ENCODE measurements at places on chromosomes 2 and 18.
A peak's percentile ranks its signal among the peaks of the same experiment; 100 is the strongest.

GRCh38 chr2:43131890-43132682 lies 94.3 kb downstream of the ZFP36L2 start:
- DNase-seq: no peak

GRCh38 chr2:42073739-42074503 lies 26.1 kb downstream of the PKDCC start:
- no peak for DNase-seq

GRCh38 chr2:216621292-216621691 lies 11.9 kb upstream of the IGFBP2 start:
- no peak for DNase-seq

GRCh38 chr2:85230679-85231467 lies 96.9 kb downstream of the TGOLN2 start:
- DNase-seq: peak; percentile 35

DNA sequence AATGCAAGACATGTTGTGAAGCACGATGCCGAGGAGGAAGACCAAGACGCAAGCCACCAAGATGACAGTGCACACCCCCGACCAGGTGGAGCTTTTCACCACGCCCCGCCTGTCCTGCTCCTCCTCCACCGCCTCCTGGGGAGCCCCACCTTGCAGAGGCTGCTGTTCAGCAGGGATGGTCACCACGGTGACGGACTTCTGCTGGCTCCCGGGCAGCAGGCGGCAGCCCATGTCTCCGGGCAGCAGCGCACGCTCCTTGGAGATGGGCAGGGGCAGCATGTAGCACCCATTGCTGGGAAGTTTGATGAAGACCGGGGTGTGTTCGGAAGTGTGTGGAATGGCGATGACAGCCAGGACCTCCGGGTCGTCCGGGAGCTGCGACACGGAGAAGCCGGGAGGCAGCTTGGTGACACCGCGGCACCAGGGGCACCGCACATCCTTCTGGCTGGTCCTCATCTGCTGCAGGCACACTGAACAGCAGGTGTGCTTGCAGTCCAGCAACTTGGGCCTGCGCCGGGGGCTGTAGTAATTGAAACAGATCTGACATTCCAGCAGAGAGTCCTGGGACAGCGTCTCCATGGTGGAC lies 76.8 kb downstream of the RNF152 start:
- DNase-seq: no peak

GRCh38 chr2:68251855-68252399 lies 405 bp downstream of the PPP3R1 start:
- DNase-seq: peak; percentile 8

DNA sequence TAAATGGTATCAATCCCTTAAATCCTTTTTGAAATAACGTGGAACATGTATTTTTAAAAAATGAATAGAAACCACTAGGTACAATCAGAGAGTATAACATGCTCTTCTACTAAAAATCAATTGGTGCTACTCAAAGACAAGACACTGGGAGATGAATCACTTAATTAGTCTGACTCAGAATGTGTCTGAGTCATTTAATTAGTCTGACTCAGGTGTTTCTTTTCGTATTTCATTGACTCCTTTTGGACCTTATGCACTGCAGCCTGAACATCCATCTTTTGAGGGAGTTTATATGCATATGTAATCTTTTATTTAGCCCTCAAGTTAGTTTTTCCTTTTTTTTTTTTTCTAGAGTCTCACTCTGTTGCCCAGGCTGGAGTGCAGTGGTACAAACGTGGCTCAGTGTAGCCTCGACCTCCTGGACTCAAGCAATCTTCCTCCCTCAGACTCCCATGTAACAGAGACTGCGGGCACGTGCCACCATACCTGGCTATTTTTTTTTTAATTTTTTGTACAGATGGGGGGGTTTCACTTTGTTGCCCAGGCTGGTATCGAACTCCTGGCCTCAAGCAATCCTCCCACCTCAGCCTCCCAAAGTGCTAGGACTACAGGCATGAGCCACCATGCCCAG lies 26.5 kb downstream of the PPP4R3B start:
- DNase-seq: peak; percentile 81

- no peak for DNase-seq
Measured at GRCh38 chr2:123502931-123503330, 522.2 kb upstream of the CNTNAP5 start.

GRCh38 chr2:72204156-72204785 lies 56.6 kb upstream of the CYP26B1 start:
- DNase-seq: no peak

- no peak for DNase-seq
Measured at GRCh38 chr2:468648-469336, 180.9 kb upstream of the ALKAL2 start.

DNA sequence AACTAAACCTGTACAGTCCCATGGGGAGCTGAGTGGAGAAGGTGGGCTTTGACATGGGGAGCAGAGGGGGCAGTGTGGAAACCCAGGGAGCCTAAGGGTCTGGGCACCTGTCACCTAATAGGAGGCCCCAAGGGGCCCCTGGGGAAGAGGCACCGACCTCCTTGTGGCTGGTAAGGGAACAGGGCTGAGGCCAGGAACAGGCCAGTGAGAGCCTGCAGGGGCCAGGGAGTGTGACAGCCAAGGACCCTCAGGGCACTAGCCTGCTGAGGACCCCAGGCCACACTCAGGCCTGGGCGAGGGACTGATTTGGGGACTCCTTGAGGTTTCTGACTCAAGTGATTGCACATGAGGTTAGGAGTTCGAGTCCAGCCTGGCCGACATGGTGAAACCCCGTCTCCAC lies 24.5 kb upstream of the ALPP start:
- no peak for DNase-seq

GRCh38 chr18:12726774-12727550 lies 24.1 kb downstream of the PSMG2 start:
- peak; percentile 57 for DNase-seq

GRCh38 chr2:172397148-172397834 lies 30.1 kb upstream of the ITGA6 start:
- no peak for DNase-seq

DNA sequence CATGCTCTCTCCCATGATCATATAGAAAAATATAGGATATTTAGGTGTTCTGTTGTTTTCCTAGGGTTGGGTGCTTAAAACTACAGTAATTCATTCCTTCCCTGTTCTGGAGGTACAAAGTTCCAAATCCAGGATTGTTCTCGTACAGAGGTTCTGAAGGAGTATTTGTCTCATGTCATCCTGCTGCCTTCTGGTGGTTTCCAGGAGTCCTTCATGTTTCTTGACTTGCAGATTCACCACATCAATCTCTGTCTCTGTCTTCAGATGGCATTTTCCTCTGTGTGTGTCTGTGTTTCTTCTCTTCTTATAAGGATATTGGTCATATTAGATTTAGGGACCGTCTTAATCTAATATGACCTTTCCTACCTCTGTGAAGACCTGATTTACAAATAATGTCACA lies 397.9 kb downstream of the NYAP2 start:
- DNase-seq: no peak

DNA sequence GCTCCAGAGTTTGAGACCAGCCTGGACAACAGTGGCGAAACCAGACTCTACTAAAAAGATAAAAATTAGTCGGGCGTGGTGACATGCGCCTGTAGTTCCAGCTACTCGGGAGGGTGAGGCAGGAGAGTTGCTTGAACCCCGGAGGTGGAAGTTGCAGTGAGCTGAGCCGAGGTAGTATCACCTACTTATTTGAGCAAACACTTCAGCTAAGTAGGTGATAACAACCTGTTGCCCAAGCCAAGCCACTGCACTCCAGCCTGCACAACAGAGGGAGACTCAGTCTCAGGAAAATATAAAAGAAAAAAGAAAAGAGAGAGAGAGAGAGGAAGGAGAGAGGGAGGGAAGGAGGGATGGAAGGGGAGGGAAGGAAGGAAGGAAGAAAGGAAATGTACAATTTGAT lies 21.3 kb downstream of the FER1L5 start:
- no peak for DNase-seq

DNA sequence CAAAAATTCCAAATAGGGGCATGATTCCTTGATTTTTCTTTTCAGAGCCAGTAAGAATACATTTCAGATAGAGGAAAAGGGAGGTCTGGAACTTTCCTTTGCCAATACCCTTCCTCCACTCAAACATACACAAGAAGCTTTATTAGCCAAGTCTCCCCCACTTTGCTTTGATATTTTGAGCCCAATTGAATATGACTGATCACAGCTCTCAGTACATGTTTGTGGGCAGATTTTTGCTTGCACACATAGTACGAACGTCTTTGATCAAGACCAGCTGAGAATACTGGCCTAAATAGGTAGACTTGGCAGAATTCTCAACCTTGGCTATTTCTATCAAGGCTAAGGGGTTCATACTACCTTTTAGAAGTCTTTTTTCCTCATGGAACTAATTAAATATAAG lies 148.8 kb upstream of the PGAP1 start:
- DNase-seq: no peak

DNA sequence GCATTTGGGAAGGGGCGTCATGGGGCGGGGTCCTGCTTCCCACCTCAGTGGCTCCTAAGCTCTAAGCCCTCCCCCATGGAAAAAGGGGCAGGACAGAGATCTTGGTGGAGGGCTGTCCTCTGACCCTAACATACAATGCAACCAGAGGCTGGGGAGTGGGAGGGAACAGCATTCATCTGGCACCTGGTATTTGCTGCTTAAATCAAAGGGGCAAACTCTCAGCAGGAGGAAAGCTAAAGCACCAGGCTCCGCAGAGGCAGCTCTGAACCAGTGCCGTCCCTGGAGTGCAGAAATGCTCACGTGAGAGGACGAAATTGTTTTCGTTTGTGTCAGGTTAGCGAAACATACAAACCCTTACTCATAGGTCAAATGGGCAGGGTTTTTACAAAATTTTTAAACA lies 92.7 kb upstream of the PXDN start:
- no peak for DNase-seq

DNA sequence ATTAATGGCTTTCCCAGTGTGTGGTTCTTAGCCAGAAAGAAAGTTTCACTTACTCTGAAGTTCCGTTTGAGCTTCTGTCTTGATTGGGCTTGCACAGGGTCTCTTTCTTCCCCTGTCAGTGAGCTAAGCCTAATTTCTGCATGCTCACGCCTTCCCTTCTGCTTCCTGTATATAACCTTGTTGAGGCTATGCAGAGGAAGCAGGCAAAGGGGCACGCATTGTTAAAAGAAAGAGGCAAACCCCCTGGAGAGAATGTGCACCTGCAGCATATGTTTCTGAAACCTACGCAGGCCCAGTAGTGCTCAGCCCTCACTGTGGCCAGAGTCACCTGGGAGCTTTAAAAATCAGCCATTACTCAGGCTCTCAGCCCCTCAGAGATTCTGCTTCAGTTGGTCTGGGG lies 14.5 kb upstream of the PLA2R1 start:
- DNase-seq: no peak

DNA sequence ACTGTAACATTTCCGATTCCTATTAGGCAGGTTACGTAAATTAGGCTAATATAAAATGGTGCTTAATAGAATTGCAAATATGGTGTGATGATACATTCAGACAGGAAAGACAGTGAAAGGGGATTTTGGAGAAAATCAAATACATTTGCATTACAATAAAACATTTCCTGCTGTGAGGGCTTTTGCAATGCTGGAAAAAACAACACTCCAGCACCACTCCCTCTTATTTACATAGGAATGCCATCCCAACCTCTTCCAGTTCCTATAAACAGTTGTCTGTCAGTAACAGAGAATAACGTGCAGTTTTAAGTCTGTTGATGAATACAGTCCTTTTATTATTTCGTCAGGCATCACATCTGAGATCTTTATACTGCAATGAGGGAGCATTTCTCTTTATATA lies 298.8 kb upstream of the FANCL start:
- peak; percentile 49 for DNase-seq

DNA sequence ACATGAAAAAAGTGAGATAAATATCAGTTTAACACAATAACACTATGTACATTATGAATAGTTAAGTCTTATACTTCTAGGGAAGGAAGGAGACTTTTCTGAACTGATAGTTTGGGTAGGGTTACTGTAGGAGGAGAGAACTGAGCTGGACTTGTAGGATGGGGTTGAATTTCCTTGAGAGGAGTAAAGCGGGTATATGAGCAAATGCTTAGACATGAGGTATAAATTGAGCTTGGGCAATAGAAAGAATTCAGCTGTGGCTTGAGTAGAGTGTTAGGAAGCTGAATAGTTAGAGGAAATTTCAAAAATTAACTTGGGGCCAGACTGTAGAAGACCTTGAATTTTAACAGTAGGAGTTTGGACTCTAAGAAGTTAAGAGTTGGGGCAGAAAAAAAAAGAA lies 45.1 kb downstream of the LCLAT1 start:
- DNase-seq: no peak

DNA sequence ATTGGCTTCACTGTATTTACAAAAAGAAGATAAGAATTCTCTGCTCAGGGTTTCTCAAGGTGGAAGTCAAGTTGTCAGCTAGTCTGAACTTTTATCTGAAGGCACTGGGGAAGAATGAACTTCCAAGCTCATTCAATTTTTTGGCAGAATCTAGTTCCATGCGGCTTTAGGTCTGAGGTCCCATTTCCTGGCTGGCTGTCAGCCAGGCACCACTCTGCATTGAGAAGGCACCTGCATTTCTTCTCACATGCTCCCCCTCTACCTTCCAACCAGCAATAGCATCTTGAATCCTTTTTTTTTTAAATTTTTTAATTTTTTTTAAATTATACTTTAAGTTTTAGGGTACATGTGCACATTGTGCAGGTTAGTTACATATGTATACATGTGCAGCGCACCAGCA lies 46.2 kb upstream of the RPE start:
- DNase-seq: no peak

- DNase-seq: no peak
Measured at GRCh38 chr18:3716116-3716660, 266.2 kb downstream of the TGIF1 start.

- peak; percentile 98 for DNase-seq
Measured at GRCh38 chr2:150133623-150134022, 353.8 kb downstream of the RND3 start.

GRCh38 chr2:201383136-201383535 lies 26.0 kb upstream of the FLACC1 start:
- no peak for DNase-seq

DNA sequence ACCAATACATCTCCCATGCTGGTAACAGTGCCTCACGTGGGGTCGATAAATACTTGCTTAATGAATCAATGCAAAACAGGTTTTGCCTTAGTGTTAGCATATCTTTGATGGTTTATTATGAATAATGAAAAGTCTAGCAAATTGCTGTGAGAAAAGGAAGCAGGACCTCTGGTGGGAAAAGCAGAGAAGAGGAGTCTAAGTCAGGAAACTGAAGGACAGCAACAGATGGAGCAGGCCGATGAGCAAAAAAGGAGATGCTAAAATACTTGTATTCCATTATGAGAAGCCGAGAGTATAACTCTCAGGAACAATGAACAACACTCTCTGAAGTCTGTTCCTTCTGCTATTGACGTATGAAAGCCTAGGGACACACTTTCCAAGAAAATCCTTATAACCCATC lies 555.2 kb upstream of the KLHL29 start:
- no peak for DNase-seq

- DNase-seq: no peak
Measured at GRCh38 chr2:77604953-77605929, 83.1 kb upstream of the LRRTM4 start.

- DNase-seq: no peak
Measured at GRCh38 chr18:48042431-48042830, 112.0 kb upstream of the SMAD2 start.
